Hematopoietic multipotent progenitor cell treated with erythropoietin and hydrocortisone succinate and interleukin-3 and kit ligand, for 6 days (in vitro differentiated cells): ENCODE measurements at places on chromosomes 16 and 17.
A peak's percentile ranks its signal among the peaks of the same experiment; 100 is the strongest.

DNA sequence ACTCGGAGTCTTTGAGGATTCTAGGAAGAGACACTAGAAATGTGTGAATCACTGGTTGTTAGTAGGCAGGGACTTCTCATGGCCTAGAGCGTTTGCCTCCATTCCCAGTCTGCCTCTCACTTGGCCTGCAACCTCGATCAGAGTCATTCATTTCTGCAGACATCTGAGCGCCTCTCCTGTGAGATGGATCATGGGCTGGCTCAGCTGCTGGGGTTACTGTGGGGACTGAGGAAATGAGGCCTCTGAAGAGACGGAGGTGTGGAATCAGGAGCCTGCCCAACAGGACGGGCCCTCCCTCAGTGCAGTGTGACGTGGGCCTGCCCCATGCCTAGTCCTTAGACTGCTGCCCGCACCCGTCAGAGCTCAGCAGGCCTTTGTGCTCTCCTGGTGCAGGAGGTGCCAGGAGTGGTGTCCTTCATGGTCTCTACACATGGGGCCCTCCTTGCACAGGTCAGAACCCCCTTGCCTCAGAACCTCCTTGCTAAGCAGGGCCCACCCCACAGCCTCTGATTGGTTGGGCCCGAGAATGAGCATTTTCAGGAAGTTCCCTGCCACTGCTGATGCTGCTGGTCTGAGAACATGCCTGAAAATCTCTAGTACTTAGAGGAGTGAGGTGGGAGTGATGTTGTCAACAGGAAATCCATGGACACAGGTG lies 99.4 kb downstream of the NPIPB11 start:
- DNase-seq: no peak

DNA sequence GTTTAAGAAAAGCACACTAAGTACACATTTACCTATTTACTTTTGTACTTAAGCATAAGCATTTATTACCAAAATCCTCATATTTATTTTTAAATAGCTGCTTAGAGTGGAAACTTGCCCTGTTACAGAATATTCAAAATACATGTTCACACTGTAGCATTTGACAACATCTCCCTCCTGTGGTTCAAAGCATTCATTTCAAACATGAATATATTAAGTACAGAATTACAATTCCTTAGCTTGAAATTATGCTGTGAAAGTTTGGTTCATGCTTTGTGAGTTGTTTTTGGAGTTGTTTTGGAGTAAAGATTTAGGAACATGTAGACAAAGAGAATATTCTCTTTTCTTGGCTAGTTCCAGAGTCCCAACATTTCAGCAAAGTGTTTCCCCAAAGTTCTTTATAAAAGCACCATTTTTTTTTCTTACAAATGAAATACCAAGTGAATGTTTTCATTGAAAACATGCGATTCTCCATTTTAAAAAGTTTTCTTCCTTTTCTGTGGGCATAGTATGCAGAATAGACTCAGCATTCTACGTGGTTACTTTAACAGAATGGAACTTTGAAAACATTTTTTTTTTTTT lies 33.2 kb downstream of the TUBD1 start:
- peak; percentile 82 for DNase-seq

- peak; percentile 49 for DNase-seq
Measured at GRCh38 chr17:28057731-28058246, 15.3 kb downstream of the NLK start.

GRCh38 chr17:32901743-32902142 lies 24.8 kb upstream of the MYO1D start:
- DNase-seq: no peak

GRCh38 chr17:35684055-35684802 lies 47.2 kb upstream of the RASL10B start:
- no peak for DNase-seq

GRCh38 chr17:55062921-55063320 lies 94.4 kb downstream of the STXBP4 start:
- DNase-seq: no peak

DNA sequence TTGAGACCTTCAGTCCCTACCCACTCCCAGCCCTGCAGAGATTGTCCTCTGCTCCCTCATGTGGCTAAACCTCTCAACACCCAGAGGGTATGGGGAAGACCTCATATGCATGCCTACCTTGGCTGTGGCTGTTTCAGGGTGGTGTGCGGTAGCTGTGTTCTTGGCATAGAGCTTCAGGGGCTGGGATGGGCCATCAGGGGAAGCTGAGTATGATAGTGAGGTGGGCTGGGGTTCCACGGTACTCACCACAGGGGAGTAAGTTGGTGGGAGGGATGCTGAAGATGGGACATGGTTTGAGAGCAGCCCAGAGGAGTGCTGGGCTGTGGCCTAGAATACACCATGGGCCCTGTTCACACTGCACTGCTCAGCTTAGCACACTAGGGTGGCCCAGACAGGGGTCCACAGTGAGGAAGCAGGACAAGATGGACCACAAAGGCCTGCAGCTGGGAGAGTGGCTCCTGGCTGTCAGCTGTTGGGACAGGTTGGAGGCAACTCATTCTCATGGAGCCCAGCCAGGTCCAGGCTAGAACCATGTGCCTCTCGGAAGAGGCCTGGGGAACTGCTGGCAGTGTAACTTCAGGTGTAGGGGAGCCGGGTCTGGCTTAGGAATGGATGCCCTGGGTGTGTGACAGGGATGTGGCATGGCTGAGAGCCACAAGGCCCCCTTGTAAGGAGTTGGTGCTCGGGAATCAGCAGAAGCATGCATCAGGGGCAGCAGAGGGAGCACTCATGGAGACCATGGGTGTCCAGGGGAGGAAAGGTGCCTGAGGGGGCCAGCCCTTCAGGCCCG lies 3.1 kb downstream of the MFAP4 start:
- DNase-seq: no peak

- no peak for DNase-seq
Measured at GRCh38 chr16:69176033-69176800, 10.7 kb upstream of the SNTB2 start.

DNA sequence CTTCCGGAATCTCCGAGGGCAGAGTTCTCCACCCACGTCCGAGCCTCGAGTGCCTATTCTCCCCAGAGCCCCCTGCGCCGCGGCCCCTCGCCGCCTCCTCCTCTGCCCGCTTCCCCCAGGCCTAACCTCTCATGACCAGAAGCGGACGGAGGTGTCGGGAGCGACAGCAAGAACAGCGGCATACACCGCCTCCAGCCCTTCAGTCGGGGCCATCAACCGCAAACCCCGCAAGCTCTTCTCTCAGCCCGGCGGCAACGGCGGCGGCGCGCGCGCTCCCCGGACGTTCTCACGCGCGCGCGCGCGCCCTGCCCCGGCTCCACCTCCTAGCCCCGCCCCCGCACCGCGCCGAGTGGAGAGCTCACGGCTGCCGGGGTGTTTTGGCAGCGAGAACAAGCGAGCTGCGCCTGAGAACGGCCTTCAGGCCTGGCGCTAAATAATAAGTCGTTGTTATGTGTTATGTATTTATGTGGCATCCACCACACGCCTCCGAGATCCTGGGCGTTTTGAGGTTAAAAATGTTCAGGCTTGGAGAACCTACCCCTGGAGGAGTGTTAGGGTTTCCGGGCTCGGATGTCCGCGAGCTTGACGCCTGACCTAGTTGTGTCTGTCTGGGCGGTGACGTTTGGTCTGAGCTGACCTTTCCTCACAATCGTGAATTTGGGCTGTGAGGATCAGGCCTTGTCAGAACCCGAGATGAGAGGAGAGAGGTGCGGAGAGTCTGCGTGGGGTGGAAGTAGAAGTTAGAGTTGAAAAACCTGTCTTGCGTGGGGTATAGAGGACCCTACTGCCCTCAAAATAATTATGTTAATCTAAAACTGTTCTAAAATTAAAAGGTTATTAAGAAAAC lies at the start of gene RNFT1:
TSS of gene RNFT1 (minus strand) at position 259 of the 847 bp plus-strand sequence. CDS start at position 182, 77 bp downstream.
- peak; percentile 94 for DNase-seq

DNA sequence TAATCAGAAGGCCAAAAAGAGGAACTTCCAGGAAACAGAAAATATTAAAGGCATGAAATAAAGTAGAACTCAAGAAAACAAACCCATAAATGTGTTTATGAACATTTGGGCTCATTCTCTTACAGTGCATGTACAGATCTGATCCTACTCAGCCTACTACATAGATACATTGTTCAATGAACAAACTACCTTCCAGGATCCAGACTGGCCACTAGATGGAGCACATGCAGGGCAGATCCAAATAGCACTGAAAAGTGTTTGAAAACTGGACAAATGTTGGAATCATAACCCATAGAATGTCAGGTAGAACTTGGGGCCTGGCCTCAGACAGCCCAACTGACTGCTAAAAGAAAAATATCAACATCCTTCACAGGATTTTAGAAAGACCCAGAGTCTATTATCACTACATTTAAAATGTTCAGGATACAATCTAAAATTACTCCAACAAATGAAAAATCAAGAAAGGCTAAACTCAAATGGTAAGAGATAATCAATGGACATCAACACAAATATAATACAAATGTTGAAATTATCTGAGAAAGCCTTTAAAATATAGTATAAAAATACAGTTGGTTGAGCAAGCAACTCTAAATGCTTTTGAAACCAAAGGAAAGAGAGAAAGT lies 122.4 kb upstream of the NUDT7 start:
- peak; percentile 48 for DNase-seq

DNA sequence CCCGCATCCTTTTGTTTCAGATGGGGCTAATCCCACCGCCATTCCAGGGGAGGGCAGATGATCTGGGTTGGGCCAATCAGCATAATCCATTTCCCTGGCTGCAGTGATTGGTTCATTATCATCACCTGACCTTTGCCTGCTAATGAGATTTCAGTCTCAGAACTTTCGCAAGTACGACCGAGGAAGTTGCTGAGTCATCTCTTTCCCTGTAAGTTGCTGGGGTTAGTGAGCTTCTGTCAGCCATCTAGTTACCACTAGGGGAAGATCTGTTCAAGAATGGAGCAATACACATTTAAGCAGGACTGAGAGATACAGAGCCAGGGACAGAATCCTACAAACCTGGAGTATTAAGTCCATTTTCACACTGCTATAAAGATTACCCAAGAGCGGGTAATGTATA lies 65.3 kb upstream of the NUDT7 start:
- peak; percentile 32 for DNase-seq

DNA sequence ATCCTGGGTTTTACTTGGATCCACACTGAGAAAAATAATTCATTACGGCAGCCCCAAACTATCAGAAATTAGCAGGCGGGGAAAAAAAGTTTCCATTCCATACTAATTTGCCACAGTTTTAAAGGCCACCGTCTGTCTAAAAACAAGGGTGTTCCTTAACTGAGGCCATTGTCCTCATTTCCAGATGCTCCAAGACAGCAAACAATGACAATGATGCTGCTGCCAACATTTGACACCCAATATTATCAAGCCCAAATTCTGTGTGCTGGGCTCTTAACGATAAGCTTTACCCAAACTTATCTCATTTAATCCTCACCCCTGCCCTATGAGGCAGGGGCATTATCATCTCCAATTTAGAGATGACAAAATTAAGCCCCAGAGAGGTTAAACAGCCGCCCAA lies 26.3 kb downstream of the CUEDC1 start:
- DNase-seq: peak; percentile 81

DNA sequence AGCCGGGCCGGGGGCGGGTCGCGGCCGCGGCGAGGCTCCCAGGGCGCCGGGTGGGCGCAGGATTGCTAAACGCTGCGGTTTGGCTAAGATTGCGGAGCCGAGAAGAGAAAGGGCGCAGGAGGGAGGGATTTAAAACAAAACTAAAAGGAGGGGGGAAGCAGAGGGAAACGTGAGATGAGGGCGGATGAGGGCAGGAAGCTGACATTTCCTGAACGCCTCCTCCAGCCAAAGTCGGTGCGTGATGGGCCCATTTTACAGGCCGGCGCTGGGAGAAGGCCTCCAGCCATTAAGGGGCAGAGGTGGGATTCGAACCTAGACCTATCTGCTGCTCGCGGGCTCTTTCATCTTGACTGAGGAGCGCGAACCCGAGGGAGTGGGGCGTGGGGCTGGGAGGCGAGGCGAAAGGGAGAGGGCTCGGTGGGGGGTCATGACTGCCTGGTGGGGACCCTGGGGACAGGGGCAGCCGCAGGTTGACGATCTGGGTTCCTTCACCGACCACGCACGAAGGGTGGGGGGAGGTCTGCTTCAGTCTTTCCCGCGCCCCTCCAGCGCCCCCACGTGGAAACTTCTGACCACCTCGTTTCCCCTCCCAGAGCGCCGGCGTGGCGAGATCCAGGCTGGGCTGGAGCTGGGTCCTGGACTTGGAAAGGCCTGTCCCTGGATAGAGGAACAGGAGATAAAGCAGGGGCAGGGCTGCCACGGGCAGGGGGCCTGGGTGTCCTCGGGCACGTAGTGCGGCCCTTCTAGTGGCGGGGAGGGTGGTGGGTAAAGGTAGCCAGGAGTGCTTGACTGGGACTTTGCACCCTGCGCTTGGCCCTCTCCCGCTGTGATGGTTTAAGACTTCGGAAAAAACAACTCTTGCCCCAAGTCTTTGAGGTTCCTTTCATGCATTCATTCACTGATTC lies 3.8 kb upstream of the TAC4 start:
- DNase-seq: peak; percentile 74

DNA sequence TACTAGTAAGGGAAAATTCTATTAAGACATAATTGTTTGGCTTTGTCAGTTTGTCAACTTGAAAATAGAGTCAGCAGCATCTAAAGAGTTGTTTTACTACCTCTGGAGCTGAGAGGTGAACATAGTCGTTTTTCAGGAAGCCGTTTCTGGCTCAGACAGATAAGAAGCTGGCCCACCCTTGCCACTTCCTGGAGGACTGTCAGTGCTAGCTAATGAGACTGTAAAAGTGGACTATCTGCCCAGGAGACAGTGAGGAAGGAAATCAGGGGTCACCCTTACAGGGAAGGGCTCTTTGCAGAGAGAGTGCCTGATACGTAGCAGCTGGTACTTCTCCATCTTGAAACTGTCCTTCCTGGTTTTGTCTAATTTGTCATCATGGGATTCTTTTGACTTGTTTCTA lies 328.7 kb downstream of the WWOX start:
- peak; percentile 95 for DNase-seq

DNA sequence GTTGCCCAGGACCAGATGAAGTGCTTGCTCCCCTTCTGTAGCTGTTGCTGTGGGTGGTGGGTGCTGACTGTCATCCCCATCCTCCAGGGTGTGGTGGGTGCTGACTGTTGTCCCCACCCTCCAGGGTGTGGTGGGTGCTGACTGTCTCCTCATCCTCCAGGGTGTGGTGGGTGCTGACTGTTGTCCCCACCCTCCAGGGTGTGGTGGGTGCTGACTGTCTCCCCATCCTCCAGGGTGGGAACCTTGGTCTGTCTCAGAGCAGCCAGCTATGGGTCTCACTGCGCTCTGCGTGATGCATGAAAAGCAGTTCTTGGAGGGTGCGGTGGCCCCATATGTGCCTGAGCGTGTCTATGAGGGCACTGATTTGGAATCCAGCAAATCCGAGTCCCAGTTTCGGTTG lies 163.8 kb downstream of the RPTOR start:
- DNase-seq: no peak

GRCh38 chr17:16974569-16975276 lies 2.8 kb upstream of the TNFRSF13B start:
- DNase-seq: no peak
